GM23338 (cell line): ENCODE measurements at places on chromosomes 4 and X. TPM values are rescaled to one million over a fixed set of nuclear protein-coding genes. Genes with fewer than 3 reads are reported as not detected.

SPANXA1 gene
- total RNA-seq = 0.45 TPM in 1 of 2 replicates, not detected in the other

POF1B gene
- total RNA-seq = 0.10 TPM in 1 of 2 replicates, not detected in the other

HTR2C gene
- 2.4 and 2.7 TPM in 2 replicates for total RNA-seq

PNMA3 gene
- total RNA-seq = 5.7 and 8.5 TPM in 2 replicates

PHF8 gene
- 30.6 and 47.5 TPM in 2 replicates for total RNA-seq

P2RY10 gene
- total RNA-seq = not detected in 2 replicates

NSUN7 gene
- 28.8 and 31.3 TPM in 2 replicates for total RNA-seq

ZGRF1 gene
- total RNA-seq = 37.6 and 62.6 TPM in 2 replicates

TCP11X2 gene
- 0.97 and 1.6 TPM in 2 replicates for total RNA-seq

TRIM60 gene
- not detected in 2 replicates for total RNA-seq

- DNase-seq = no peak
Measured at GRCh38 chr4:123524958-123525628, 128.5 kb downstream of the SPRY1 start.

DNA sequence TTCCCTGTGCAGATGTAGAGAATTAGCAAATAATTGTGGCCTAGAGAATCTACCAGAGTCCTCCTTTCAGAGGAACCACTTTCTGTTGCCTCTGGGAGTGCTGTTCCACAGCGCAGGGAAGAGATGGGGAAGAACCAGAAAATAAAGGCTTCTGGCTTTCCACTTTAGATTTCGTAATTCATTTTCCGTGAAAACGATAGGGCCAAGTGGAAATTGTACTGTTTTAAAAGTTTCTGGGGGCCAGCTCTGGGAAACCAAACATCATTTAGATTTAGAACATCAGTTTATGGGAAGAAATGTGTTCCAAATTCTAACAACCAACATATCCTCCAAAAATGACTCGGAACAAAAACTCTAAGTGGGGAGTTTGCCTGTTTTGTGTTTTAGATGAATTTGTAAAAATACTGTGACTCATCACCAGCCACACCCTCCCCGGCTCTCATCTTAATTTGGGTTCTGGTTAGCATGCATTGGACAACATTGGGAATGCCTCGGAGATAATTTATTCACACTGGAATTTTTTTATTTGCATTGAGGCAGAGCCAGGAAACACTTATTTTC is 65.2 kb upstream of the LNX1 start:
- no peak for DNase-seq

GRCh38 chr4:129623233-129623875 is 527.4 kb downstream of the C4orf33 start:
- no peak for DNase-seq

- DNase-seq = peak; percentile 57
Measured at GRCh38 chr4:169410839-169411770, 140.3 kb upstream of the SH3RF1 start.

DNA sequence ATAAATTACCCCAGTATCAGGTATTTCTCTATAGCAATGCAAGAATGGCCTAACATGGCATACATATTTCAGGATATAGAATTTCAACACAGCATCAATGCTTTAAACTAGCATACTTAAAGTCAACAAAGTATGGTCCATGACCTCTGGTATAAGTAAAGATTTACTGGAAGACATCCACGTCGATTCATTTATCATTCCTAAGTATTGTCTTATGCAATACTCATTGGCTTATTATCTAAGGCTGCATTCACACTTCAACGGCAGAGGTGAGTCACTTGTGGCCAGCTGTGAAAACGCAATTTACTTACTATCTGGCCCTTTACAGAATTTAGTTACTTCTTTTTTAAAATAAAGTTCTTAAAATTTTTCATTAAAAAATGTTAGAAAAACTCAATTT is 42.6 kb downstream of the ADGRA3 start:
- no peak for DNase-seq
